ENCODE measurements at places on chromosomes 7 and 10.

GRCh38 chr7:50923476-50923875 lies 140.8 kb upstream of the GRB10 start:
- DNase-seq, result no peak

DNA sequence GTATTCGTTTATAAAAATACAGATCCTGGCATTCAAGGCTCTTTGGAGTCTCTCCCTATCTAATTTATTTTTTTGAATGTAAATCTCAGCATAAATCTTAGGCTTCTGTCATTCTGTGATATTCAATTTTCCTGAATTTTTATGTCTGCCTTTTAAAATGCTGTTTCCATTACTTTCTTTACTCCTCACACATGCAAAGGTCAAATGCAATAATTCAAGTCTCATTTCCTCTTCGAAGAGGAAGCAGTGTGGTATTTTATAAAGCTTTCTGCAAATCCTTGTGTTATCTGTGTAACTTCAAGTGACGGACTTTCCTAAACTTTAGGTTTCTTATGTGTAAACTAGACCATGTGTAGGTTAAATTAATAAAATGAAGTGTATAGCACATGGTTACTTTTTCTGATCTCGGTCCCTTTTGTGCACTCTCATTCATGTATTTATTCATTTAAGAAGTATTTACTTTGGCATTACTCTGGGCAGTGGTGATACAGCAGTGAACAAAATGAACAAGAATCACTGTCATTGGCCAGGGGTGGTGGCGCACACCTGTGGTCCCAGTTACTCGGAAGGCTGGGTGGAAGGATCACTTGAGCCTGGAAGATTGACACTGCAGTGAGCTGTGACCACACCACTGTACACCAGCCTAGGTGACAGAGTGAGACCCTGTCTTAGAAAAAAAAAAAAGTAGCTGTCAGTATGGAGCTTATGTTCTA lies 332.2 kb downstream of the EXOC4 start:
- no peak for DNase-seq

DNA sequence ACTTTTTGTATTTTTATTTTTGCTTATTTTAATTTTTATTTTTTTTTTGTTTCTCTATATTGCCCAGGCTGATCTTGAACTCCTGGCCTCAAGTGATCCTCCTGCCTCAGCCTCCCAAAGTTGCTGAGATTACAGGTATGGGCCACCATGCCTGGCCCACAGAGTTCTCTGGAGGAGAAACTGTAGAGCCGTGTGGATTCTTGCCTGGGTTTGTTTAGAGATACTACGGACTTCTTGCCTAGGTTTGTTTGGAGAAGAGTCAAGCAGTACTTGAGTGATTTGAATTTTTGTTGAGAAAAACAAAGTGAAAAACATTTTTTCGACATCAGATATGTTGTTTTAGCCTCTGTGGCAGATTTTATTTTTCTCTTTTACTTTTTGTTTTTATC lies 99.0 kb downstream of the CAMK1D start:
- DNase-seq, result no peak

GRCh38 chr7:137978464-137979237 lies 23.2 kb downstream of the CREB3L2 start:
- DNase-seq, result peak; percentile 81

DNA sequence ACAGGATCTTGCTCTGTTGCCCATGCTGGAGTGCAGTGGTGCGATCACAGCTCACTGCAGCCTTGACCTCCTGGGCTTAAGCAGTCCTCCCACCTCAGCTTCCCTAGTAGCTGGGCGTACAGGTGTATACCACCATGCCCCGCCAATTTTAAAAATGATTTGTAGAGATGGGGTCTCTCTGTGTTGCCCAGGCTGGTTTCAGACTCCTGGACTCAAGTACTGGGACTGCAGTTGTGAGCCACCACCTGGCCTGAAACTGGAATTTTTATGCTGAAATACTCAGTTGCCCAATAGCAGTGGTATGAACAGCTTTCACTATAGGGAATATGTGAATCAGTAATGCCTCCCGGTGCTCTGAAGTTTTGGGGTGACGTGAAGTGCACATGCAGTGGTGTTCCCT lies 7.6 kb downstream of the ZRANB1 start:
- DNase-seq, result no peak

Data from bronchial epithelial cell (primary cell).